ENCODE measurements at places on chromosomes 6 and 20.

- DNase-seq, result no peak
These were observed 252.4 kb downstream of the HDGFL1 start for GRCh38 chr6:22821664-22822320.

- DNase-seq, result no peak
These were observed 163.2 kb downstream of the PDE7B start for GRCh38 chr6:136014454-136015437.

DNA sequence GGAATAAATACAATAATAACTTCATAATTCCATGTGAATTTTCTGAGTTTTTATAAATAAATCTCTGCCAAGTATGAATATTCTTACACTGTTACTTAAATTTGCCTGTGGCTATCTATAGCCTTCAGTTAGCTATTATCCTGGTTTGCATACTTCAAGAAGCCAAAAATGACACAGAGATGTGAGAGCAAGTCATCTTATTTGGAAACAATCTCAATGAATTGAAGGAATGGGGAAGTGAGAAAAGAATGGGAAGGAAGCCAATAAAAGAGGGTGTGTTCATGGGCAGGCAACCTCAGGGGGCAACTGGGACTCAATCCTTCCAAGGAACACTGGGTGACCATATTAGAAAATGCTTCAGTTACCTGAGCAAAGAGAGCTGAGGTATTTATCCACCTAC lies 9.9 kb downstream of the HAO1 start:
- no peak for DNase-seq

DNA sequence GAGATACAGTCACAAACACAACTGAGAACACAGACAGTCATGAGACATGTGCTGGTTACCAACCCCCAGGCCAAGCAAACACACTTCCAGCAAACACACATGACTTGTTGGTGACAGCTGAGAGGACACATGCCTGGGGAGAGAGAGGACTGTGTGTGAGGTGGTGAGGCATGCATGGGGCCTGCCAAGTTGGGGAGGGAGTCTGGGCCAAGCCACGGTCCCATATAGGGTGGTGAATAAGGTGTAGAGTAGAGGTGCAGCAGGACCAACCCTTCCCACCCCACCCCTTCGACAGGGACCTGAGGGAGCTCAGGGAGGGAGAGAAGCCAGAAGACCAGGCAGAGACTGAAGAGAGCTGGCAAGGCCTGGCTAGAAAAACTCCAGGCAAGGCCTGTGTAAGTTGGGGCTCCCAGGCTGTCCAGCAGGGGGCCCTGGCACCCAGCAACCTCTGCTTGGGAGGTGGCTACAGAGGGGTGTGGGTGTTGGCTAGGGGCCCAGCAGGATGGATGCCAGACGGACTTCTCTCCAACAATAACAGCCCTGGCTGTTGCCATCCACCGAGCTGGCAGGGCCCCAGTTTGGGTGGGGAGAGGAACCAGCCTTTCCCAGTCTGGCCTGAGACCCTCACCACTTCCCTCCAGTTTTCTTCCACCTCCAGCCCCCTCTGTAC lies 2.0 kb upstream of the SLC29A1 start:
- peak; percentile 73 for DNase-seq

DNA sequence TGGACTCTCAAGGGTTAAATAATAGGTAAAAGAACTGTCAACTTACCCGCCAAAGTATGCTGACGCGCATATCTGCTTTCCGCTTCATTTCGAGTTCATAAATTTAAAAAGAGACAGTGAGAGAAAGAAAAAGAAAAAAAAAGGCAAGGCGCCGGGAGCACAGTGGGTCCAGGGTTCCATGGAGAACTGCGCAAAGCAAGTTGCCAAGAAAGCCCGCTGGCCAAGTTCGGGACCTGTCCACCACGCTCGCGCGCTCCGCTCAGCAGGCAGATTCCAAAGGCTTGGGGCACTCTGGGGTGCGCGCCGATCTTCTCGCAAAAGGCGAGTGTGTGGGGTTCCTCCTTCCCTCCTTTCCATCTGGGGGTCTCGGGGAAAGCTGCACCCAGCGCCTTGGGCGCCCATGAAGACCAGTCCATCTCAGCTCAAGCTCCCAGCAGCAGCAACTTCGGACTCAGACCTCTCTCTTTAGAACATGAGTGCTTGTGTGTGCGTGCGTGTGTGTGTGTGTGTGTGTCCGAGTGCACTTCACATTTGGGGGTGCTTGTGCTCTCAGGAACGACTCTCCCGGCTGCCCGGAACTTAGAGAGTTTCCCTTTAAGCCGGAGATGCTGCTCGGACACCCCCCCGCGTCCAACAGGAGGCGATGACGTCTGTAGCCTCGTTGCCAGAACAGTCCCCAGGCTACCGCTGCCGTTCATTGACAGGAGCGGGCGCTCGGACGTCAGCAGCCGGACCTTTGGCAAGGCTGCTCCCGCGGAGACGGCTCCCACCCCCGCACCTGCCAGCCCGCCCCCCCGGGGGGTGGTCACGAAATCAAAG lies 180.0 kb downstream of the TBXT start:
- DNase-seq, result no peak

DNA sequence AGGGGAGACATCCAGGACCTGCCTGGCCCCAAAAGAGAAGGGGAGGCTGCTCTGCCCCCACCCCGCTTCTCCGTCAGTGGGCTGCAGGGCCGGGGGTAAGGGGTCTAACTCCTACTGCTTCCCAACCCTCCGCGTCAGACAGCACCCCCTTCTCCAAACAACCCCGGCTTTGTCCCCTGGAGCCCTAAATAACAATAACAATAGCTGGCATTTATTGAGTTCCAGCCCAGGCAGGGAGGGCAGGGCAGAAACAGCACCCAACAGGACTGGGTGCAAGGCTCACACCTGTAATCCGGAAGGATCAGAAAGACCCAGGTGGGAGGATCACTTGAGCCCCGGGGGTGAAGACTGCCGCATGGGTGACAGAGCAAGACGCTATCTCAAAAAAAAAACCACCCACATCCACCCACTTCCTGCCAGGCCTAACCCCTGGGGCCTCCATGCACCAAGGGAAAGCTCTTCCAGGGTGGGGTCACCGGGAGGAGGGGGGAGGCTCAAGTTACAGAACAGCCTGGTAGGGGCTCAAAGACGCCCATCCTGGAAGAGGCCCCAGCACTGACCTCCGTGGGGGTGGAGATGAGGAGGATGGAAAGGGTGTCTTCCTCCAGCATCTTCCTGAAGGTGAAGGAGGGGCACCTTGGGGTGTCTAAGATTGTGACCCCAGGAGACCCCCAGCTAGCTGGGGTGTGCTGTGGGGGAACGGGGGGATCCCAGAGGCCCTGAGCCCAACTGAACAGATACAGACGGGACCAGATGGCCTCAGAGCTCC lies 1.3 kb upstream of the FNDC11 start:
- peak; percentile 24 for DNase-seq

- no peak for DNase-seq
These were observed 104.1 kb upstream of the SLC35B3 start for GRCh38 chr6:8539453-8539852.

Measured in activated naive CD4-positive, alpha-beta T cell treated with anti-CD3 and anti-CD28 coated beads, Interleukin-2, amount 50 U/mL, for 16 hours (primary cell).